ENCODE measurements at places on chromosomes 4 and X.

- DNase-seq: no peak
Measured at GRCh38 chr4:47692691-47693090, 145.2 kb downstream of the CORIN start.

GRCh38 chr4:141660880-141661279, 24.5 kb downstream of the IL15 start:
- DNase-seq: no peak

DNA sequence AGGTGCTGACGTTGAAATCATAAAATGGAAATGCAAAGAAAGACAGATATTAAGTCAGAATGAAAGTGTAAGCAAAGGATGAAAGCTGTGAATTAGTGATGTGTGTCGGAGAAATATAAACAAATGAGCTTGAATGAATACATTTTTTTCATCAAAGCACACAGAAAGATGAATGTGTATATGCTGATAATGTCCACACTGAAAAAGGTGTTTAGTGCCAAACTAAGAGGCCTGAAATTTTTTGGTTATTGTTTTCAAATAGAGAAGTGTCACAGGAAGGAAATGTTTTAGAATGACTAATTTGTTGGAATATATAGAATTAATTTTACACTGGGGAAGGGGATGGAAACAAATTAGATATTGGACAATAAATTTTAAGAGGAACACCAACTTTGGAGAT, 1217.6 kb downstream of the PCDH18 start:
- no peak for DNase-seq

DNA sequence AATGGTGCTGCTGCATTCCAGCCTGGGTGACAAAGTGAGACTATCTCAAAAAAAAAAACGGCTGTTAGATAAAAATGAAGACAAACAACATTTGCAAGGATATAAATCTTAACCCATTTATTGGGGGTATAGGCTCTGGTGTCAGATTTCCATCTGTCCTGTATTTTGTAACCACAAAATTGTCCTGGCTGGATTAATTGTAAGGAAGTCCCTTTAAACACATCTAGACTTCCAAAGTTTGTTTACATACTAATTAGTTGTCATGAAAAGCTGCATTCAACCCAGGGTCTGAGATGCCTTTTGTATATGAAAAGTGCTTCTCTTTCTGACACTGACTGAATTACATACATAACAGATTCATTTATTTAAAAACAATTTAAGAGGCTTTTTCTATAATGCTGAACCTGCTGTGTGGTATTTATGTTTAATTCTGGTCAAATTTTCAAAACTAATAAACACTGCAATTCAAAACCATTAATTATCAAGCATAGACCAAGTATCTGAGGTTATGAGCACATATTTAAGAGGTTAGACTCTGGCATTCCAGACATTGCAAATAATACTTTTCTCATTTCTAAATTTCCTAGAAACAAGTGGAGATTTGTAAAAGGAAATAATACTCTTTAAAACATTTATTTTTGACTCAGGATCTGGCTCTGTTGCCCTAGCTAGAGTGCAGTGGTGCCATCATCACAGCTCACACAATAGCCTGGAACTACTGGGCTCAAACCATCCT, 17.5 kb upstream of the UGDH start:
- DNase-seq: no peak

DNA sequence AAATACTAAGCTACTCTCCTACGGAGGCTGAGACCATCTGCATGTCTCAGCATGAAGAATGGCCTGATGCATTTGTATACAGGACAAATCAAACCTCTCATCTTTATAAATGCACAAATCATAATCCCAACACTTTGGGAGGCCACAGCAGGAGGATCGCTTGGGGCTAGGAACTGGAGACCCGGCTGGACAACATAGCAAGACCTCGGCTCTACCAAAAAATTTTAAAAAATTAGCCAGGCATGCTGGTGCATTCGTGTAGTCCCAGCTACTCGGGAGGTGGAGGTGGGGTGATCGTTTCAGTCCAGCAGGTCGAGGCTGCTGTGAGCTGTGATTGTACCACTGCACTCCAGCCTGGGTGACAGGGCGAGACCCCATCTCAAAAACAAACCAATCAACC, 262.8 kb downstream of the DHRSX start:
- no peak for DNase-seq

GRCh38 chr4:68748181-68748991, 67.4 kb upstream of the UGT2B10 start:
- DNase-seq: no peak

- no peak for DNase-seq
Measured at GRCh38 chr4:28548594-28548993, 1688.0 kb downstream of the STIM2 start.

GRCh38 chr4:128220286-128221235, 67.1 kb downstream of the PGRMC2 start:
- DNase-seq: no peak

GRCh38 chr4:185681604-185682003, 130.4 kb downstream of the SORBS2 start:
- no peak for DNase-seq

- no peak for DNase-seq
Measured at GRCh38 chr4:178090640-178091411, 648.6 kb upstream of the AGA start.

DNA sequence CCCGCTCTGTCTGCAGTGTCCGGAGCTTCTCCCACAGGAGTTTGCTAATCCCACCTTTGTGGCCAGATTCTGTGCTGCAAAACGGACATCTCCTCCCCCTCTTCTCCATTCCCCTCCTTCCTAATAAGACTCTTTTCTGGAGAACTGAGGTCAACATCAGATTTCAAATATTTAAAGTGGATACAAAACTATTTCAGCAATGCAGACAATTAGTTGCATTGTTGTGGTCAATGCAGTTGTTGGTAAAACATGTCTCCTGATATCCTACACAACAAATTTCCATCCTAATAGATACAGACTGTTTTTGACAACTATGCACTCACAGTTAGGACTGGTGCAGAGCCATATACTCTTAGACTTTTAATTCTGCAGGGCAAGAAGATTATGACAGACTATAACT, 5.1 kb upstream of the MCUB start:
- no peak for DNase-seq

- DNase-seq: no peak
Measured at GRCh38 chr4:78799551-78800495, 23.7 kb downstream of the BMP2K start.

- DNase-seq: no peak
Measured at GRCh38 chr4:157035471-157035870, 40.5 kb upstream of the GLRB start.

DNA sequence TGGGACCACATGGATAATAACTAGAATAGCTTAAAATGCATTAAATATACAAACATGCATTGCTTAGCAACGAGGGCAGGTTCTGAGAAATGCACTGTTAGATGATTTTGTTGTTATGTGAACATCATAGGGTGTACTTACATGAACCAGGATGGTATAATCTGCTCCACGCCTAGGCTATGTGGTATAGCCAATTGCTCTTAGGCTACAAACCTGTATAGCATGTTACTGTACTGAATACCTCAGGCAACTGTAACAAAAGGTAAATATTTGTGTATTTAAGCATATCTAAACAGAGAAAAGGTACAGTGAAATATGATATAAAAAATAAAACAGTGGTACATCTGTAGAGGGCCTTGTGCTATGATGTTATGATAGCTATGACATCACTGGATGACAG, 169.2 kb upstream of the IL15 start:
- DNase-seq: peak; percentile 50

DNA sequence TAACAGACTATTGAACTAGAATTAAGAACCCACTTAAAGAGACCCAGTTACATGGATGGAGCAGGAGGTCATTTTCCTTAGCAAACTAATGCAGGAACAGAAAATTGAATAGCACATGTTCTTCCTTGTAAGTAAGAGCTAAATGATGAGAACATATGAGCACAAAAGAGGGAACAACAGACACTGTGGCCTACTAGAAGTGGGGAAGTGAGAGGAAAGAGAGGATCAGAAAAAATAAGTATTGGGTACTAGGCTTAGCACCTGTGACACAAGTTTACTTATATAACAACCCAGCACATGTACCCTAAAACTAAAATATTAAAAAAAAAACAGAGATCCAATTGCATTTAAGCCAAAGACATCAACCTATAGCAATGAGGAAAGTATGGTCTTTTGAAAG, 26.2 kb downstream of the ARAP2 start:
- no peak for DNase-seq

DNA sequence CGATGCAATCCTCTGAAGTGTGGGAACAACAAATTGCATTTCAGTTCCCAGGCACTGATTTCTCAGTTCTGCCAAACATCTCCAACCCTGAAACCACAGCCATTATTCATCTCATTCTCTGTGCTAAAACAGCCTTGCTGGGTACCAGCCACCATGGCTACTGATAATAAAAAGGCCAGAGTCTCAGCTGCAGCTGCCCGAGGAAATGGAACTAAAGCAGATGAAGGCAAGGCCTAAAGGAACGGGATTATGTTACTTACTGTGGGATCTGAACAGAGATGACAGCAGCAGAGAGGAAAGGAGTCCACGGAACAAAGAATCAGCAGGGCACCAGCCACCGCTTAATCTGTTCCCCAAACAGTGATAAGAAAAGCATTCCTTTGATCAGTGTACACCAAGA, 155.7 kb downstream of the PAPSS1 start:
- DNase-seq: no peak

DNA sequence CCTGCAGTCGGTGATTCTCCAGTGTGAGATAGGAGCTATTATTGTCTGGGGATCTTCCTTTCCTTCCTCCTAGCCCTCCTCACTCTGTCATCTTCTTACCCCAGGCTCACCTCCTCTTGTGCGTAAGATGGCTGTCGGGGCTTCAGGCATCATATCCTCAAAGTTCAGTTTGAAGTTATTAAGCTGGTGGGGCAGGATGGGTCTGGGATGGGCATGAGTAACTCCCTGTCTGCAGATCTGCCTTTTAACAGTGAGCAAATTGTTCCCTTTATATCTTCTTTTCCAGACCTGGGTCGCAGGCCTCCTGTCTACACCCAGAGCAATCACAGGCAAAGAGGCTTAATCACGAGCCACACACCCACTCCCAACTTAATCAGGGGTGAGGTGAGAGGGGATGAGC, 900 bp upstream of the MTMR1 start:
- DNase-seq: no peak

Measured in HFF-Myc (cell line).